ENCODE measurements at places on chromosomes 4 and X.

DNA sequence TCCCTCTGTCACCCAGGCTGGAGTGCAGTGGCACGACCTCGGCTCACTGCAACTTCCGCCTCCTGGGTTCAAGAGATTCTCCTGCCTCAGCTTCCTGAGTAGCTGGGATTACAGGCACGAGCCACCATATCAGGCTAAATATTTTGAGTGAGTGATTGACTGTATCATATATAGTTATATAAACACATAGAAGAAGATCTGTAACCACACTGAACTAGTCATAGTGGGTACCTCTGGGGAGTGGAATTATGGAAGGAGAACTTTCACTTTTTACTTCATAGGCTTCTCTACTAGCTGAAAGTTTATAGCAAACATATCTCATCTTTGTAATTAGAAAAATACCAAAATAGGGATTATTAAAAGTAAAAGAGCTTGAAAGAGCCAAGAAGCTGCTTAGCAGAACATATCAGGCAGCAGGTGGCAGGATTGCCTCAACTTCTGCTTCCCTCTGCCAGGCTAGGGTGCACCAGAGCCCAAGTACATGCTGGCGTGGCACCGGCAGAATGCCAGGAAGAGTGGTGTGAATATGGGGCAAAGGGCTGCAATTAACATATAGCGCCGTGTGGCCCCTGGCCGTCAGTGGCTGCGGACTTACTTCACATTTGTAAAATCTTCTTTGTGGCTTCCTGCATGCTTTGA is 39.5 kb upstream of the CD40LG start:
- no peak for DNase-seq

- DNase-seq, result no peak
Observed at GRCh38 chr4:159070742-159071141, 32.1 kb upstream of the RAPGEF2 start.

GRCh38 chr4:140157341-140157740 is 3.4 kb upstream of the MAML3 start:
- no peak for DNase-seq

DNA sequence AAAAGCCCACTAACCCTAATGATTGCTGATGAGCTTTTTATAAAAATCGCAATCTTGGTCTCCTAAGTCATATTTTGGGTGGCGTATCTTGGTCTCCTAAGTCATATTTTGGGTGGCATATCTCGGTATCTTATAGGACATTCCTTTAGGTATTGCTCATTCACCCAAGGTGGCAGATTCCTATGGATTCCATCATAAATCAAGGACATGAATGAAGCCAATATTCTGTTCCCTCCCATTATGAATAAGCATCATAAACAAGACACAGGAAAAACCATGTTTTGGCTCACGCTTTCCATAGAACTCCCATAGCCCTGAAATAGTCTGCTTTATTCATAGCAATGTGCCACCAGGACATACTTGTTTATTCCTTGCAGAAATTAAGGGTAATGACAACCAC is 95.0 kb upstream of the CD99 start:
- DNase-seq, result no peak

DNA sequence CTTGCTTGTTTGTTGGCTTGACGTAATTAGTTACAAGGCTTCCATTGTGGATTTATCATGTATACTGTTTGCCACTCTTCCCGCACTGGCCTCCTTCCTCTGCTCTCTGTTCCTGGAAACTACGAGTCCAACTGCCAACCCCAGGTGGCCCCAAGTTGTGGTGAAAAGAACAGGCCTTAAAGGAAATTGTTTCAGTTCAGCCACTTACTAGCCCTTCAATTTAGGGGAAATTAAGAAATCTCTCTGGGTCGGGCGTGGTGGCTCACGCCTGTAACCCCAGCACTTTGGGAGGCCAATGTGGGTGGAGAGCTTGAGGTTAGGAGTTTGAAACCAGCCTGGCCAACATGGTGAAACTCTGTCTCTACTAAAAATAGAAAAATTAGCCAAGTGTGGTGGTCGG is 28.0 kb downstream of the RBM47 start:
- DNase-seq, result no peak

- DNase-seq, result no peak
Observed at GRCh38 chr4:123892368-123892976, 495.9 kb downstream of the SPRY1 start.

DNA sequence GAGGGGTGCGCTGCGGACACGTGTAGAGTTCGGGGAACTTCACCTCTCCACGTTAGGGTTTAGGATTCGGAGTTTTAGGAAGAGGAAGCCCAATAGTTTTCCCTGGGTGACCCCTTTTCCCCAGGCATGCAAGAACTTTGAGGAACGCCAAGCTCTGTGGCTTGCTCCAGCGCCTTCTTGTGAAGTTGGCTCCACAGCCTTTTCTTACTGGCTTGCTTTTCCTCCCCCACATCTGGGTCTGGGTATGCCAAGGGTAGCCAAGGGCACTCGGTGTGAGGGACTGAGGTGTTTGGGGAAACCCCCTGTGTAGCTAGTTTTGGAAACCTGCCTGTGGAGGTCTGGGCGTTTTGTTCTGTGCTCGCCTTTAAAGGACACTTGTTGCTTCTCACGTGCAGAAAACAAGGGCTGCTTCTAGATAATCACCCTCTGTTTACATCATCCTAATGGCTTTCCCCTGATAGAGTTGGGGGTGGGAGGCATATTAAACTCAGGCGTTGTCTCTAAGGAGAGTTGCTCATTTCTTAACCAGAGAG is 746 bp downstream of the EDNRA start:
- no peak for DNase-seq

GRCh38 chrX:16316331-16316730 is 149.1 kb downstream of the MAGEB17 start:
- DNase-seq, result no peak

DNA sequence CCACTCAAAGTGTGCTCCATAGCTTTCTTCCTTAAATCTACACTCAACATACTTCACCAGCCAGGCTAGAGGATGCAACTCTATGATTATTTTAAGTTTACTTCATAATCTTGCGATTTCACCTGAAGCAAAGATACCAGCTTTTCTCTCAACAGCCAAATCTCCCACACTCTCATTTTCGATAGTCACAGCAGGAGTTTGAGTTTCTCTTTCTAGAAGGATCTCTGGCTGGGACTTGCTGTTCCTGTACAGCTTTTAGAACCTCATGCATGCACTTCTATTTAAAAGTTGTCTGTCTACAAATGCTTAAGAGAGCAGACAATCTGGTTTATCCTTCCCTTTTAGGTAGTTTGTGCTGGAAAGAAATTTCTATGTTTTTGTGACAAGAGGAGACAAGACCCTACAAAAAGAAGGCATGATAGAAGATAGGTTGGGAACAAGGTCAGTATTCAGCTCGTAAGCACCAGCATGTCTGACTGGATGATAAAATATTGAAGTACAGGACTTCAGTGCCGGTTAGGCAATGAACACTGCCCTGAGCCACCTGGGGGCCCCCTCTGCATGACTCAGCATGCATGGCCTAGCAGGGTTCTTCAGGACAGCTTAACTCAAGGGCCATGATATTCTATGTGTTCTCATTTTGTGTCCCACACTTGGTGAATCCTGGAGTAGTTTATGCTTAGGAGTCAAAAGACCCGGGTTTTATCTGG is 65.6 kb downstream of the ATXN3L start:
- DNase-seq, result no peak

DNA sequence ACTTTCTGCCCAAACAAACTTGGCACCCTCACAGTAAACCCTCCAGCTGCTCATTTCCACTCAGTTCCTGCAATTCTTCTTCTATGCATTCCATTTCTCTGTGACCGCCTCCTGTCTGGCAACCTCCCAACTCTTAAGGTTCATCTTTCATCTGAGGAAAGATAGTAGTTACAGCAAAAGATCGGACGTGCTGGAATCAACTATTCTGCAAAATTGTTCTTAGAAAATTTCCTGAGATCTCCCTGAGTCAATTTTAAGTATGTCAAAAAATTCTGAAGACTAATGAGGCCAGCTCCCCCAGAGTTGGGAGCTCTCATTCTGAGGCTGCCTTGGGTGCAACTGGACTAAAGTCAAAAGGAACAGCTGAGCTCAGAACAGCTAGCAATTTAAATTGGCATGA is 1026.0 kb downstream of the ADGRL3 start:
- DNase-seq, result no peak

- no peak for DNase-seq
Observed at GRCh38 chr4:153152501-153153338, 51.5 kb upstream of the TRIM2 start.

DNA sequence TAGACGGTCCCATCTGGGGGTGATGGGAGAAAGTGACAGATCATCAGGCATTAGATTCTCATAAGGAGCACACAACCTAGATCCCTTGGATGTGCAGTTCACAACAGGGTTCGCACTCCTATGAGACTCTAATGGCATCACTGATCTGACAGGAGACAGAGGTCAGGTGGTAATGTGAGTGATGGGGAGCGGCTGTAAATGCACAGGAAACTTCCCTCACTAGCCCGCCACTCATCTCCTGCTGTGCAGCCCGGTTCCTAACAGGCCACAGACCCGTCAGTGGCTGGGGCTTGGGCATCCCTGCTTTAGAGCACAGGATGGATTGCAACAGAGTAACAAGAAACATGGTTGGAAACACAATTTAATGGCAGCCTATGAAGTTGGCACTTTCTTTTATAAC is 172.6 kb upstream of the VCX3A start:
- no peak for DNase-seq

Measured in CMK (cell line).